ENCODE measurements at places on chromosomes 4 and X.

DNA sequence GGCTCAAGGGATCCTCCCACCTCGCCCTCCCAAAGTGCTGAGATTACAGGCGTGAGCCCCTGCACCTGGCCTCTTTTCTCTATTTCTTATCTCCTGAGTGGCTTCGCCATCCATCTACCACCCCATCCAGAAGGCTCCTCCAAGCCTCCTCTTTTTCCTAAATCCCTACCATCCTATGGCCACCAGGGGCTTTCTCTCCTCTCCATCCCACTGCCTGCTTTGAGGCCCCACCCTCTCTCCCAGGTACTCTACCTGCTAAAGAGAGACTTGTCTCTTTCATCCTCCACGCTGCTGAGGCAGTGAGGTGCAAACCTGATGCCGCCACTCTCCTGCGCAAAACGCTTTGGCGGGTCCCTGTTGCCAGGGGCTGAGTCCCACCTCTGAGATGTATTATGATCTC is 7.0 kb downstream of the RS1 start:
- no peak for DNase-seq

GRCh38 chr4:19416146-19416545 is 835.6 kb upstream of the SLIT2 start:
- DNase-seq, result no peak

DNA sequence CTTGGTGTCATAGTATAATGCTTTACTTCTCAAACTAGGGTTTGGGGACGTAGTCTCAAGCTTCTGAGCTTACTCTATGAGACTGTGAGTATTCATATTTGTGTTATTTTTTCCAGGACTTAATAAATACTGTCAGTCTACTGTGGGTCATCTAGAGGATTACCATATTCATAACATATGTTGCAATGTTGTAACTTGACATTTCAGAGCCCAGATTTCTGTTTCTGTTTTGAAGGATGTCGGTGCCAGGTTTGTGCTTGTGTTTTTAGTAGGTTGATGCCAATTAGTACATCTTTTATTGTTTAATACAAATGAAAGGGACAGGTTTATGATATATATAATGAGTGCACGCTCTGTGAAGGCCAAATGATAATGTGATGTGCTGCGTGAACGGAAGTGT is 69.6 kb downstream of the SPANXN4 start:
- DNase-seq, result no peak

GRCh38 chrX:87664381-87664780 is 146.8 kb downstream of the KLHL4 start:
- DNase-seq, result no peak

DNA sequence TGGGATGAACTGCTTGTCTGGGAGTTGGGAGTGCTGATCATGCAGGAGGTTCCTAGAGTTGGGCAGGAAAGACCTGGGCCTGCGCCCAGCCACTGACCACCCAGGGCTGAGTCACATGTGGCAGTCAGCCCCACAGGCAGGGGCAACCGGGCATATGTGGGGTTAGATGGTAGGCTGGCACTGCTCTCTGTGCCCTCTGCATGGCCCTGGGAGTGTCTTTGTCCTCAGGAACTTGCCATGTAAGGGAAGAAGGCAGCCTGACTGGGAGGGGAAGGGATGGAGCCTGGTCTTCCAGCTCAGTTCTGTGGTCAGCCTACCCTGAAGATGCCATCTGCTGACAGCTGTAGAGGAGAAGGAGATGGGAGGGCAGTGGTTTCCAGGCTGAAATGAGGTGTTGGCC is 70.2 kb upstream of the EFNB1 start:
- DNase-seq, result no peak

DNA sequence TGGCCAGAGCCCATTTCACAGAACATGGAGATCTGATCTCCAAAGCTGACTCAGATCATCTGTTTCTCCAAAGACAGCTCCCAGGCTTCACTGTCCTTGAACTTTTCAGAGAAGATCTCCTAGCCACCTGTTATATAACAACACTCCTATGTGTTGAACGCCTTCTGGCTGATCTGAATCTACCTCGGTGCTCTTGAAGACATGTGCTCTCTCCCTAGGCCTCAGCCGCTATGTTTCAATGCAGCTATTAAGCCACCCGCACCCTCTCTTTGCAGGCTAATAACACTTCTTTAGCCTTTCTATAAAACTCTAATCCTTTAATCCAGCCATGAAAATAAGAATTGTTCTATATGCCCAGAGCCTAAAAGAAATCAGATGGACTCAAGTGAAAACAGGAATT is 34.9 kb downstream of the SEL1L3 start:
- no peak for DNase-seq

DNA sequence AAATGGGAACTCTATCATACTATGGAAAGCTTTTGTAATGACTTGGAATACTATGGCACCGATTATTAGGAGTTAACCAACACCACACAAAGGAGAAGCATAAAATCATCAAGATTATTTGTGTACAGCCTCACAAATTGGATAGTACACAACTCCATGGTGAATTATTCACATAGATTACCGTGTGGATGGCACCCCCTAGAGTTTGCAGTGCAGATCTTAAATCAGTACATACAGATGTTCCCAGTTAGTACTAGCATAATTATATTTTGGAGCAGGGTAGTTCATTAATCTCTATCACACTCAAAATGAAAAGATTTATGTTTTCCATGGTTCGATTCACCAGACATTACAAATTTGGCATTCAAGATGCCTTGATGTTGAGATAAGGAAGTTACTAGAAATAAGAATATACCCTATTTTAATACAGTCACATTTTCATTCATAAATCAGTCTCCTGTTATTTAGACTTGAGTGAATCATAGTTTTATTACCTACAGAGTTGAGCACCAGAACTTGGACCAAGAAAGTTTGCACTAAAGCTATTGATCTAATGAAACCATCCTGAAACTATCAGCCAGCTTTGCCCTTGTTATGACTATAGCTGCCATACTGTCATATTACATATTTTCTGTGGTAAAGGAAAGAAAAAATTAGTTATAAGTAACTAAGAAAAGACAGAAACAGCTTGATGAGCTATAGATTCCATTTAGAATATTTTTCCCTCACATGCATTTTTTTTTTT is 531.8 kb downstream of the GLUD2 start:
- DNase-seq, result no peak

DNA sequence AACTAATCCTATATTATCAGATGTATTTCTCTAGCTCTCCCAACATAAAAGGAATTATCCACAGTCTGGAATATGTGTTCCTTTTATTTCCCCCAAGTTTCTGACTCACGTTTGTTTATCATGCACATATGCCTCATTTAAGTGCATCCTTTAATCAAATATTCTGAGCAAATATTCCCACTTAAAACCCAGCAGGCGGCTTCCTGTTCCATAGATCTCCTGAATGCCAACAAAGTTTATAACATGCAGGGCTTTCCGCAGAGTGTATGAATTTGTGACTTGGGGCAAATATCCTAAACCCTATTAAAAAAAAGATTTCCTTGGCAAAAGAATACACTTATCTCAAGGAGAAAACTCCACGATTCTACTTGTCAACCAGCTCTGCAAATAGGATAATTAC is 16.9 kb downstream of the GLRA2 start:
- no peak for DNase-seq

DNA sequence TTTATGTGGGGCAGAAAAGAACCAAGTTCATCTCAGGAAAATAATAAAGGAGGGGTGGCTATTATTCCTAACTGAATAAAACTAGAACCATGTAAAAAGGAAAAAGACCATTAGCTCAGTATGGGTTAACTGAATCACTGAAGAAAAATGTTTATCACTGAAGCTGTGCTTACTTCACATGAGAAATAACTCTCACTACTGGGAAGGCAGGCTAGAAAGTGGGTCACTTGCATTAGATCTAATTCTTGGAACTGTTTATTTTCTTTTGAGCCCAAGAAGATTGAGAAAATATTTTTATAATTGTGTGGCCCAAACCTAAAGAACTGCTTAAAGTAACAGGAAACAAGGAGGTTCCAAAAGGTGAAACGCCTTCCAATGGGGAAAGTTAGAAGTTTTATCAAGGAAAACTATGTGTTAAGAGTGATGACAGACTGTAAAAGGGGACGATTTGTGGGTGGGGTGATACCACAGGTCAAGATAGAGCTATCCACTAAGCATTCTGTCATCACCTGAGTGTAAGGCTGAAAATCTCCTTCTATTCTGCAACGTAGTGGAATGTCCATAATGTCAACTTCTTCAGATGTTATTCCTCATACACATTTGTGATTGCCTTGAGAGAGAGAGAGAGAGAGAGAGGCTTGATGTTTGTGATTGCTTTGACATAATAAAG is 1083.5 kb downstream of the PCDH7 start:
- DNase-seq, result no peak

- DNase-seq, result no peak
Measured at GRCh38 chr4:75985116-75985515, 5.6 kb downstream of the SDAD1 start.

DNA sequence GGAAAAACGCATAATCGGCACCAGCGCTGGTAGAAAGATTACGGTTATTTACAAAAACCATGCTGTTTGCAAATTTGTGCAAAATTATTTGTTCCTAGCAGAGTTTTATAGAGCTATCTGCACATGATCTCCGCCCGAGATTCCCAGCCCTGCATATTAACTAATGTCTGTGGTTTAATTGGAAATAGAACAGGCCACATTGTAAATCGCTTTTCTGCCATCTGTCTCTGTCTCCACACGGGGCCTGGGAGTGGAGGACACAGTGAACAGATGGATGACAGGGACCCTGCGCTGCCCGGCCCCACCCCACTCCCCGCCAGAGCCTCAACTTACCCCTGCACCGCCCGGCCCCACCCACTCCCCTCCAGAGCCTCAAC is 126.9 kb downstream of the FAM53A start:
- DNase-seq, result no peak

DNA sequence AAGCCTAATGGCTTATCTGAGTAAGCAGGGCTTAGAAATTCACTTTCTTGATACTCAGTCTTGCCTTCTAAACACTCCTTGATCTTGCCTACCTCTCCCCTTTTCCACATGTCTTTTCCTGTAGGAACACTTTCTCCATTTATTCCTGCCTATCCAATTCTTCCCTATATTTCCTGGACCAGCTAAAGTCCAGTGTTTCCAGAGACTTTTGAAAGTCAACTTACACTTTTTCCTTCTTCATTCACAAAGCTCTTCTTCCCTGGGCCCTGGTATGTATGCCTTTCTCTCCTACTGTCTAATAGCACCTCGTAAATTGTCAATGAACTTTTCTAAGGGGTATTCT is 20.6 kb downstream of the VSIG4 start:
- no peak for DNase-seq

DNA sequence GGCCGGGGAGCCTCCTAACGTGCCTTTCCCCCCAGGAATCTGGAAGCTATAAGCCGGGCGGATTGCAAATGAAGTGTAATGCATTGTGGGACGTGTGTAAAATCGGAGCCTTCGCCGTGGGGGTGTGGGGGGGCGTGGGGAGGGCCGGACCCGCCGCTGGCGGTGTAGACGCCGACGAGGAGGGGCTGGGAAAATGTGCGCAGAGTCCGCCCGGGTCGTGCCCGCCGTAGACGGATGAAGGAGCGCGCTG is 1.3 kb downstream of the STOX2 start:
- no peak for DNase-seq

DNA sequence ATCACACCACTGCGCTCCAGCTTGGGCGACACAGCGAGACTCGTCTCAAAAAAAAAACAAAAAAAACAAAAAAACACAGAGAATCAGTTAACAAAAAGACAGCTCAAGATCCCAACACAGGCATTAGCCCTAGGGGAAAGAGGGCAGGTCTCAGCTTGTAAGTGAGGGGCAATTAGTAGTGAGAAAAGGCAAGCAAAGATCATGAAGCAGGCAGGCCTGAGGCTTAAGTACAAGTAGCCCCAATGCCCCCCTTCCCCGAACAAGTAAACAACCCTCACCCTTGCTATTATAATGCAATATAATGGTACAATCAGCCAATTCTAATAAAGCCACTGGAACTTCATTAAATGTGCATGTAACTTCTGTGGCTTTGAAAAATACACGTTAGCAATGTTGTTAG is 17.0 kb downstream of the ADGRA3 start:
- DNase-seq, result no peak

DNA sequence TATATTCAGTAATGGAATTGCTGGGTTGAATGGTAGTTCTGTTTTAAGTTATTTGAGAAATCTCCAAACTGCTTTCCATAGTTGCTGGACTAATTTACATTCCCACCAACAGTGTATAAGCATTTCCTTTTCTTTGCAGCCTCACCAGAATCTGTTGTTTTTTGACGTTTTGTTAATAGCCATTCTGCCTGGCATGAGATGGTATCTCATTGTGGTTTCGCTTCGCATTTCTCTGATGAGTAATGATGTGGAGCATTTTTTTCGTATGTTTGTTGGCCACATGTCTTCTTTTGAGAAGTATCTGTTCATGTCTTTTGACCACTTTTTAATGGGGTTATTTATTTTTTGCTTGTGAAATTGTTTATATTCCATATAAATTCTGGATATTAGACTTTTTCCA is 13.6 kb upstream of the MAGED4B start:
- DNase-seq, result no peak

- no peak for DNase-seq
Measured at GRCh38 chr4:27701606-27702005, 841.0 kb downstream of the STIM2 start.

GRCh38 chrX:110733166-110733565 is 62.5 kb downstream of the CHRDL1 start:
- DNase-seq, result no peak

DNA sequence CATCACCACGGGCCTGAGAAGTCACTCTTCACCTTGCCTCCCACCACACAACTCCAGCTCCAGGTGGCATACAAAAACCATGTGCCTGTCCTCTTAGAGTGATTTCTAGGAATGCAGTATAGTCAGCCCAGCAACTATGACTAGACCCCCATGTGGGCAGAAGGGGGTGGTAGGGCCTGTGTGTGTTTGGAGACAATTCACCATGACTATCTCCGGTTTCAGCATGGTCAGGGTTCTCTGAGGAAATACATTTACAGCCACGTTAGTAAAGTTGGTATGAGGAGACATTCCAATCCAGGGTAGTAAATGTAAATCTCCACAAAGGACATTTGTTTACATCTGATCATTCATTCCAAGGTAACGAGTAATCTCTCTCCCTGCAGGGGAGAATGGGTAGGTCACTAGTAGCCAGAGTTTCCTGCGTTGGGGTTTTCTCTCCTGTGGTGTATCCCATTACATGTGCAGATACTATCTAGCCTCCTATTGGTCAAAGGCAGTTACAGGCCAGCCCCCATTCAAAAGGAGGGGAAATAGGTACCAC is 4.2 kb upstream of the MTMR1 start:
- no peak for DNase-seq

GRCh38 chr4:26522478-26522877 is 32.2 kb upstream of the CCKAR start:
- DNase-seq, result no peak

DNA sequence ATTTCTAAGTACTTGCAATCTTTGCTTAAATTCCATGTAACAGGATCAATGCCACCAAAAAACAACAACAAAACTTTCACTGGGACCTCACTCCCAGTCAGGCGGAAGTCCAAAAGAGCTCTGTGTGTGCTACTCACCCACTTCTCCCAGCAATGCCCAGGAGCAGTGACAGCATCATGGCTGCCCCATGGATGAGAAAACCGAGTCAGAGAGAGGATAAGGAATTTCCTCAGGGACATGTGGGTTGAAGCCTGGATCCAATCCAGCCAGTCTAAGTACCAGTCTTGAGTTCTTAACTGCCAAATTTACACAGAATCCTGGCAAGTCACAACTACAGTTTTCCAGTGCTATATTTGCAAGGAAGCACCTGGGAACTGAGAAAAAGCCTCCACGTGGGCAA is 64.5 kb downstream of the STX18 start:
- no peak for DNase-seq
